ENCODE measurements at places on chromosomes 5 and 9. TPM values are rescaled to one million over a fixed set of nuclear protein-coding genes. Genes with fewer than 3 reads are reported as not detected.
A peak's percentile ranks its signal among the peaks of the same experiment; 100 is the strongest.

The LCN6 gene
- total RNA-seq: 130 TPM

DNA sequence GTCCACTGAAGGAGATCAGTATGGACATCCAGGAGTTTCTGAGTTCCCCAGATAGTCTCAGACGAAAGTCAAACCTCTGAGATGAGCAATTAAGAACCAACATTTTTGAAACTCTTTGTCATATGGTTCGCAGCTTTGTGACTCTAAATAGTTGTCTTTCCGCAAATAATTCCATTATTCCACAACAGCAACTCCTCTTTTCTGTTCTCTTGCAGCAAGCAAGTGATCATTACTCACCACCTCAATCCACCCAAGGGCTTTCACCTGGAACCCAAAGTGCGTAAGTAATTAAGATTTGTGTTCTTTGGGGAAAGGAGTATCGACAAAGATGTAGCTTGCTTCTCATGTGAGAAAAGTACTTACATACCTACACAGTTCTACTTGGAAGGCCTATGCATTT is 15.6 kb downstream of the MTX3 start:
- no peak overlapping the region for H3K27ac ChIP-seq
- H3K27me3 ChIP-seq: no peaks in the 10 kb centered on the region
- H3K36me3 ChIP-seq: peaks cover 16% of the 10 kb centered on the region

The PCDHB12 gene
- total RNA-seq: 19.7 TPM

The IL33 gene
- 38.0 TPM for total RNA-seq

- DNase-seq: no peak
- H3K36me3 ChIP-seq: peaks cover 69% of the 10 kb centered on the region
- no peak overlapping the region for H3K4me3 ChIP-seq
- peaks cover 8% of the 10 kb centered on the region for H3K4me1 ChIP-seq
Measured at GRCh38 chr9:33469891-33470290, 3.8 kb downstream of the NOL6 start.

GRCh38 chr5:164581889-164582288 is 1076.5 kb downstream of the MAT2B start:
- DNase-seq: no peak
- H3K4me3 ChIP-seq: no peak overlapping the region
- H3K27ac ChIP-seq: no peak overlapping the region
- no peaks in the 10 kb centered on the region for H3K36me3 ChIP-seq
- no peaks in the 10 kb centered on the region for H3K27me3 ChIP-seq

DNA sequence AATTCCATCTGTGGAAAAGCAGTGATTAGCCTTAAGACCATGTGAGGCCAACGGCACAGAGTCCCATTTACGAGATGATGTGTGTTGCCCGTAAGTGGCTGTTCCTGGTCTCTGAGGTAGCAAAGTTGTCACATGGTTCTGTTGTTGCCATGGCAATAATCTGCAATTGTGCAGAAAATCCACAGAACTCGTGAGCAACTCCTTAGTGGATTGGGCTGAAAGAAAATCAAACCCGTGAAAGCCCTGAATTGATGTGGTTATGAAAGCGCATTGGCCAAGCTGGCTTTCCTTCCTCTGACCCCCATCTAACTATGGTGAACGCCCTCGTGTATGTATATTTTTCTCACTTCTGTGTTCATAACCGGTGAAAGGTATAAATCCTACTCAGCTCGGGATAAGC is 614.7 kb downstream of the EBF1 start:
- peak; percentile 66 for DNase-seq
- no peaks in the 10 kb centered on the region for H3K27me3 ChIP-seq
- H3K27ac ChIP-seq: peak overlapping the region; percentile 62

DNA sequence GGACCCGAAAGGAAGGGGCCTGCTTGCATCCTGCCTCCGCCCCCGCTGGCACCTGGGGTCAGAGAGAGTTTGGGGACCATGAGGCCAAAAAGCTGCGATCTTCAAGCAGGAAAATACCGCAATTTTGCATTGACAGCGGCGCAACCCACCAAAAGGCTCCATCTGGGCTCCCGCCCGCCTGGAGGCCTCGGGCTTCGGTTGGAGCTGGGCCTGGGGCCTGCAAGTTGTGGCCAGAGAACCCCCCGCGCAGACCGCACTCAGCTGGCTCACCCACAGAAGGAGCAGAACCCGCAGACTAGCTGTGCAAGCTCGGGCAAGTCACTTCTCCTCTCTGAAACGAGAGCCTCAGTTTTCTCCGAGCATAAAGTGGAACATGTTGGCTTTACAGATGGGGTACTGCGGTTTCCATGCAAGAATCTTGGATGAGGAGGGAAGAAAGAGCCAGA is 1.3 kb downstream of the NR5A1 start:
- H3K27ac ChIP-seq: no peak overlapping the region
- H3K4me1 ChIP-seq: peaks cover 6% of the 10 kb centered on the region
- DNase-seq: no peak
- H3K36me3 ChIP-seq: no peaks in the 10 kb centered on the region

DNA sequence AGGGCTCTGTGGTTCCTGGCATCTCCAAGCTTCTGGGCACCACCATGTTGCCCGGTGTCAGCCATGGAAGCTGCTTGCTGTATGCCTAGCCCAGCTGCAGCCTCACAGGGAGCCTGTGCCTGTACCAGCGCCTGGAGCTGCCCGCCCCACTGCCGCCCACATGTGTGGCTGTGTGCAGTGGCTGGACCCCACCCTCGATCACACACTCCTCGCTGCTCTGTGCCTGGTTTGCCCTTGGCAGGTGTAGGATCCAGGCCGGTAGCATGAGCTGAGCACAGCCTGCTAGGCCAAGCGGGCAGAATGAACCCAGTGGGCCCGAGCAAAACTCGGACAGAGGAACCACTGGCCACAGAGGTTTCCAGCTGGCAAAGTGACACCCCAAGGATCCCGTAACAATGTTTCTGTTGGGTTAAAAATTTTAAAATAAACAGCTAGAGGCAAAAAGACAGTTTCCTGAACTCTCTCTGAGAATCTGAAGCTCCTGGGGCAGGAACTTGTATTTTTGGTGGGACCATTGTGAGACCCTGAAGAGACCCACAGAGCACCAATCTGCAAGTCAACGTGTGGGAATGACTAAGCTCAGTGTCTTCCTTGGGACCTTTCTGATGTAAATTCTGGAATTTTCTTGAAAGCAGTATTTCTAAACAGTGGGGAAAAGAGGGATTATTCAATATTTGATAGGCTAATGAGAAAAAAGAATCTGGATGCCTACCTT is 73.1 kb upstream of the CCDC112 start:
- no peaks in the 10 kb centered on the region for H3K36me3 ChIP-seq
- no peak for DNase-seq
- no peaks in the 10 kb centered on the region for H3K4me1 ChIP-seq
- H3K27me3 ChIP-seq: no peaks in the 10 kb centered on the region
- H3K27ac ChIP-seq: no peak overlapping the region

- no peaks in the 10 kb centered on the region for H3K4me1 ChIP-seq
- H3K27ac ChIP-seq: no peak overlapping the region
Measured at GRCh38 chr5:24646915-24647314, 2.1 kb upstream of the CDH10 start.

DNA sequence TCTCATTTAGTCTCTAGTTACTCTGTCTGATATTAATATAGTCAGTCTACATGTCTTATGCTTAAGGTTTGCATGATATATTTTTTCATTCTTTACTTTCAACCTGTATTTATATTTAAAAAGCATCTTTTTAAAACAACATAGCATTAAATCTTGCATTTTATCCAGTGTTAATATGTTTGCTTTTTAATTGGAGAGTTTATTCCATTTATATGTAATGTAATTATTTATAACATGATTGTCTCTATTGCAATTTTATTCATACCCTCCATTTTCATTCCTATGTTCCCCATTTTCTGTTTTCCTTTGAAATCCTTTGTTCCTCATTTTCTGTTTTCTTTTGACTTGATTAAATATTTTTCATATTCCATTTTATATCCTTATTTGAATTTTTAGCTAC is 13.3 kb downstream of the PCDHB15 start:
- H3K27ac ChIP-seq: no peak overlapping the region
- no peak for DNase-seq
- H3K27me3 ChIP-seq: no peaks in the 10 kb centered on the region
- H3K4me1 ChIP-seq: no peaks in the 10 kb centered on the region

The SARDH gene
- total RNA-seq: 1.3 TPM

- no peak for DNase-seq
- H3K4me3 ChIP-seq: no peak overlapping the region
- no peaks in the 10 kb centered on the region for H3K27me3 ChIP-seq
- no peaks in the 10 kb centered on the region for H3K36me3 ChIP-seq
- H3K27ac ChIP-seq: no peak overlapping the region
Measured at GRCh38 chr5:19229179-19229835, 758.7 kb downstream of the CDH18 start.

GRCh38 chr5:33370466-33370859 is 70.3 kb upstream of the TARS1 start:
- no peaks in the 10 kb centered on the region for H3K36me3 ChIP-seq
- no peak overlapping the region for H3K27ac ChIP-seq
- no peak overlapping the region for H3K4me3 ChIP-seq
- H3K4me1 ChIP-seq: peaks cover 11% of the 10 kb centered on the region

DNA sequence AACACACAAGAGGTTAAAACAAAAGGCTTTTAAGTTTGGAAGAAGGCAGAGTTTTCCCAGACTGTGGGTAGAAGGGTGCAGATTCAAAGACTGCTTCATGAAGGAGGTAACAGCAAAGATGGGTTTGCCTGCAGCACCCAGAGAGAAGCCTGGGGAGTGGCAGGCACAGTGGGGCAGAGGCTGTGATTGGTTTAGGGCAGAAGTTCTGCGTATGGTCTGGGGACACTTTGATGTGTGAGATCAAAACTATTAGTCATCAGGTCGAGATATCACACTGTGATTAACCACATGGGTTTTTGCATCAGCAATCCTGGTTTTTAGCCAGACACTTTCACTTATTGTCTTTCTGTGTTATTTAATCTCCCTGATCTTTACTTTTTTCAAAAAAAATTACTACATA is 188.8 kb upstream of the GLRA1 start:
- H3K4me1 ChIP-seq: no peaks in the 10 kb centered on the region
- no peak overlapping the region for H3K4me3 ChIP-seq
- H3K27me3 ChIP-seq: no peaks in the 10 kb centered on the region
- DNase-seq: no peak
- H3K27ac ChIP-seq: no peak overlapping the region

The NR2F1-AS1 gene
- 0.85 TPM for total RNA-seq

DNA sequence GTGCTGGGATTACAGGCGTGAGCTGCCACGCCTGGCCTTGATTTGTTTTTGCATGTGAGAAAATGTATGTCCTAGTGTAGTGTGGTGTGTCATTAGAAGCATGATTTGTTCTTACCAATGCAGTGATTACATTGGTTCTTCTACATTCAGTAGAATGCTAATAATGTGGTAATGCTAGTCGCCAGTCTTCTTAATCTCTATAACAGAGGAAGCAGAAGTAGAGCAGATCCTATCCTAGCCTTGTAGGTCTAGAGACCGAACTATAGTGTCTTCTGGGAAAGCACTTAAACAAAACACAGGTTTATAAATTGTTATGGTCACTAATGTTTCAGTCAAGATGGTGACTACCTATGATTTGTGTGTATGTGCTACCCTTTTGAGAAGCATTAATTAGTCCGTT is 197.5 kb upstream of the DMRT1 start:
- H3K4me1 ChIP-seq: peaks cover 28% of the 10 kb centered on the region
- peak overlapping the region; percentile 77 for H3K27ac ChIP-seq
- DNase-seq: no peak
- no peaks in the 10 kb centered on the region for H3K27me3 ChIP-seq
- no peak overlapping the region for H3K4me3 ChIP-seq

The COL27A1 gene
- 9.3 TPM for total RNA-seq

The CAPSL gene
- total RNA-seq: not detected

GRCh38 chr5:157540124-157540523 is 35.5 kb downstream of the ADAM19 start:
- no peak overlapping the region for H3K4me3 ChIP-seq
- no peak for DNase-seq
- peak overlapping the region; percentile 54 for H3K27ac ChIP-seq

- H3K27ac ChIP-seq: no peak overlapping the region
- DNase-seq: no peak
- H3K36me3 ChIP-seq: no peaks in the 10 kb centered on the region
Measured at GRCh38 chr9:28563291-28563934, 990.1 kb upstream of the C9orf72 start.

GRCh38 chr9:85527331-85528020 is 214.3 kb downstream of the AGTPBP1 start:
- no peak for DNase-seq
- no peaks in the 10 kb centered on the region for H3K4me1 ChIP-seq
- no peak overlapping the region for H3K4me3 ChIP-seq
- H3K27me3 ChIP-seq: no peaks in the 10 kb centered on the region

DNA sequence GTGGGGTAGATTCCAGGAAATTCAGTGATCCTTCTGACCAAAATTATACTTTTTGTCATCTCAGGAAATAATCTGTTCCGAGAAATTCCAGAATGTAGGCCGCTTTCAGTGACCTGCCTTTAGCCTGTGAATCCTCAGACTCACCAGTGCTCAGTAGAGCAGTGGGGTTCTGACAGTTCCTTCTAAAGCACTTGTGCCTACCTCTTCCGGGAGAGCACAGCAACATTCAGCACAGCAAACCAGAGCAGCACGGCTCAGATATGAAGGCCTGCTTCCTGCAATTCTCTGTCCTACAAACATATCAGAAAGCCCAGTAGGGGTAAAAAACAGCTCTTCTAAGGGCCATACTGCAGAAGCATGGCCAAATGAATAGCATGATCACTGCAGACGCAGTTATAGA is 15.0 kb downstream of the FANCC start:
- no peak overlapping the region for H3K4me3 ChIP-seq
- no peaks in the 10 kb centered on the region for H3K4me1 ChIP-seq
- no peak overlapping the region for H3K27ac ChIP-seq
- no peaks in the 10 kb centered on the region for H3K27me3 ChIP-seq

- H3K27ac ChIP-seq: no peak overlapping the region
- H3K4me1 ChIP-seq: no peaks in the 10 kb centered on the region
- no peaks in the 10 kb centered on the region for H3K27me3 ChIP-seq
- no peak for DNase-seq
- H3K36me3 ChIP-seq: no peaks in the 10 kb centered on the region
Measured at GRCh38 chr5:602466-603035, 9.6 kb upstream of the CEP72 start.

DNA sequence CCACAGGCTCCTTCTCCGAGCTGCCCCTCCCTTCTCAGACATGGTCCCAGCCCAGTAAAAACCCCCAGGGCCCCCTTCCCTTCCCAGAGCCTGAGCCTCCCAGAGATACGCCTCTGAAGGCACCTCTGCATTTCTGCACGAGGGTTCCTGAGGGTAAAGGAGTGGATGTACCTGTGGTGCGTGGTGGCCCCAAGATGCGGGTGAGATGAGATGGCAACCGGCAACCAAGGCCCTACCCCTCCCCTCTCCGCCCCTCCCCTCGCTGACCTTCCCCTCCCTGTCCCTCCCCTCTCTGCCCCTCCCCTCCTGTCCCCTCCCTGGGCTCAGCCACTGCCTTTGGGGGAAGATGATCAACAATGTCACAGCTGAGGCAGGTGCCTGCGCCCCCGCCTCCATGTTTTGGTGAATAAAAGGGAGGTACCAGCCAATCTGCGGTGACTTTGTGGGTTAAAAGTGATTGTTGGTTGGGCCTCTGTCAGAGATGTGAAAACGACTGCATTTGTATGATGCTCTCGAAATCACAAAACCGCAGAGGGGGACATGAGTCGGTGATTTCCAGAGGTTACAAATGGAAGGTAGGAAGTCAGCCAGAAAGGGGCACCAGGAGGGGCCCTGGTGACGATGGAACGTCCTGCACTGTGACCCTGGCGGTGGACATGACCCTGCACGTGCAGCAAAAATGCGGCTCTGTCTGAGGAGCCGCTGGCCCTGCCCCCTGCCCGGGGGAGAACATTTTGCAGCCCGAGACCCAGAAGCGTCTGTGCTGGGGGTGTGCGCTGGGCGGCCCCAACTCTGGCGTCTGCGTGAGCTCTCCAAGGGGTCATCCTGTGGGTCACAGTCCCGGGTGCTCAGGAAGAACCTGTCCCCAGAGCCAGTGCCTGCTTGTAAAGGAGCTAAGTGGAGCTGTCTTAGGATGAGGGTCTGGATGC is 3.7 kb downstream of the LCN9 start:
- DNase-seq: no peak
- no peaks in the 10 kb centered on the region for H3K27me3 ChIP-seq
- H3K36me3 ChIP-seq: no peaks in the 10 kb centered on the region
- no peak overlapping the region for H3K4me3 ChIP-seq
- no peak overlapping the region for H3K27ac ChIP-seq
- H3K4me1 ChIP-seq: no peaks in the 10 kb centered on the region

All from ascending aorta (tissue), 2 donors.